Inflammatory macrophage treated with lipopolysaccharide for 4 hours (primary cell): ENCODE measurements at places on chromosomes 7 and 10.

DNA sequence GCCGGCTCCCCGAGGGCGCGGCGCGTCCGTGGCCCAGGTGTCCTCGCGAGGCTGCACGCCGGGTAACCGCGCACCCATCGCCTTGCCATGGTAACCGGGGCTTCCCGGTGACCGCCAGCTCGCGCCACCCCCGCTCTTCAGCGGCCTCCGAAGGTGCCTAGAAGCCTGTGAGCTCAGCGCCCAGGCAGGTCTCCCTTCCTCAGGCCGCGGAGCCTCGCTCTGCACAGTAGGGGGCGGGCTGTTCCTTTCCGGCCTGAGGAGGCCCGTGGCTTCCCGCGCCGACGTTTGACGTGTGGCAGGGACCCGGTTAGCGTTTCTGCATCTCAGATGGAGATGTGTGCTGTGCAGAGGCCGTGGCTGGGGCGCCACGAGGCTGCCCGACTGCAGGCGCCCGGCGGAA lies 117.1 kb downstream of the DYNC2I1 start:
- no peak for DNase-seq

GRCh38 chr10:88125766-88126165 lies 262.3 kb downstream of the PTEN start:
- DNase-seq = no peak

DNA sequence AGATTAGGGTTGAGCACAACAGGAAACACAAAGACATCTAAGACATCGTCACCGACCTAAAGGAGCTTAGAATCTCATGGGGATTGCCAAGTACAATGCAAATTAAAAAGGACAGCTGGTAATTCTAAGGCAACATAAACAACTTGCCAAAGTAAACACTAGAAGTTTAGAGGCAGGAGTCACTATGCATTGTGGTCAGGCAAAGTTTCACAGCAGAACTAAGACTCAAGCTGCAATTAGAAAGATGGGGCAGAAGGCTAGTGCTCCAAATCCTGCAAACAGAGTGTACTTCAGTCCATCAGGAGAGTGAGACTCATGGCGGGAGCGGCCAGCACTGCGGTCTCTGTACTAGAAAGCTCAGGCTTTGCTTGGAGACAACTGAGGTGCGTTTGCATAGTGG lies 52.7 kb downstream of the HIPK2 start:
- DNase-seq = peak; percentile 33

DNA sequence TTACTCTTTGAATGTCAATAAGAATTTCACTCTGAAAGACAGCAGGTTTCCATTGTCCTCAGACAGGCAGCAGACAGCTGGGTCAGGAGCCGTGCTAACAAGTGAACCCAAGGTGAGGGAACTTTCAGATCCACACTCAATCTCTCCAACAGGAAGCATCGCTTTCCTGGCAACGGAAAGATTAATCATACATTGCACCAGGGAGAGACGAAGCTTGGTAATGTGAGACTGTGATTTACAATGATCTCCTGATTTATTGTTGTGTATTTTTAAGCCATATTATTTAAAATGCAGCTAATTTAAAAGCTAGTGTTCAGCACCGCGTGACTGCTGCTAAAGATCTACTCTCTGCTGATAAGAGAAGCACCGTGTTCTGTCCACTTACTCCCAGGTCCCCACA lies 17.5 kb upstream of the NOM1 start:
- no peak for DNase-seq

- DNase-seq = no peak
These were observed 68.3 kb downstream of the DNAH11 start for GRCh38 chr7:21611129-21611528.

DNA sequence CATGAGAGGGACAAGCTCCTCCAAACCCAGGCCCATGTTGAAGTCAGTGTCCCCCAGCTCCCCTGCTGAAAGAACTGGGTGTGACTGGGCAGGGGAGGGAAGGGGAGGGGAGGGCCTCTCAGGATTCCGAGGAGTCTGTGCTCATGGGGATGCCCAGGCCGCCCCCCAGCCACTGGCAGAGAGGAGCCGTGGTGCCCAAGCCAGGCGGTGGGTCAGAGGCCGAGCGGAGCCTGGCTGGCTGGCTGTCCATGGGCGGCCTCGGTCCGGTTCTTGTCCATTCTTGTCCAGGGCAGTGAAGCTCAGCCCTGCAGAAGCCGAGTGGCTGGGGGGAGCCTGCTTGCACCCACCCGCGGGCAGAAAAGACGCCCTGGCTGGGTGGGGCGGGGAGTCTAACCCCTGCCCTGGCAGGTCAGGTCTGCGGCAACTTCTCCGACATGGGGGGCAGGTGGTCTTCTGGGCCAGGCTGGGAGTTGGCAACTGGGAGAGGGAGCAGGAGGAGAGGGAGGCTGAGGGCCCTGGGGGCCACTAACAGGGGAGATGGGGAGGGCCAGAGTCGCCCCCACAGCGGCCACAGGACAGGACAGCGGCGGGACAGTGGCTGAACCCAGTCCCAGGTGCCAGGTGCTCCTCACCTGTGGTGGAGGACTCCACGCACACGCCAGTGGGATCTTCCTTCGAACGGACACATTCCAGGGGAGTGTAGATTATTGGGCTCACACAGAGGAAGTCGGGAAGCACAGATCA lies 54.1 kb downstream of the FOXL3 start:
- no peak for DNase-seq
